ENCODE measurements at places on chromosomes 6 and 20.

GRCh38 chr20:38091441-38092216 is 58.1 kb downstream of the RPRD1B start:
- DNase-seq = no peak

DNA sequence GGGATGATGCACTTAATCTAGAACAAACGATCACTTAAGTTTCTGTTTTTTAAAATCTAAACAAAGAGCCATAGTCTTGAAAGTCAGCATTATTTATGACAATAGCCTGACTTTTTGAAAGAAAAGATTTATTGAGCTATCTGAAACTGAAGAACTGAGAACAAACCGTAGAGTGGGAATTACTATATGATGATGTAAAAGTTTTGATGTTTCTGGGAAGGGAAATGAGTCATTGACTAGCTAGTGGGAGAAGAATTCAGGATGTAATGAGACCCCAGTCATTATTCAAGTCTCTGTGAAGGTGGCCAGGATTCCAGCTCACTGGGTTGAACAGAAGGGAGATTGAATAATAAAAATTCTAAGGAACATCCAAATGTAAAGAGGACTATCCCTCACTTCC is 83.4 kb upstream of the FABP7 start:
- no peak for DNase-seq

DNA sequence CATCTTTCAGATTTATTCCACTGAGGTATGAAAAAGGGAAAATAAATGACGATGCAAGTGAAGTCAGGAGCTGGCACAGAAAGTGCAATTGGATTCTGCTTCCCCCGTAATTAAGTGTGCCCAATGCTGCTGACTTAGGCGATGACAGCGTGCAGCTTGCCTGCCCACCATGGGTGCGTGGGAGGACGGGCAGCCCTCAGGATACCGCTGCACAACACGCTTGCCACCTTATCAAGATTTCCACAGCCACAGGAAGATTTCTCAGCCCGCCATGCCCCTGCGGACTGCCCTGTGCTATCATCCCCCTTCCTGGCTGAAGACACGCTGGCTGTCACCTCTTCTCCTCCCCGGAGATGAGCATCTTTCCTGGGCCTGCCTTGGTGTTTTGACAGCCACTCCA is 103.3 kb upstream of the BACH2 start:
- no peak for DNase-seq

DNA sequence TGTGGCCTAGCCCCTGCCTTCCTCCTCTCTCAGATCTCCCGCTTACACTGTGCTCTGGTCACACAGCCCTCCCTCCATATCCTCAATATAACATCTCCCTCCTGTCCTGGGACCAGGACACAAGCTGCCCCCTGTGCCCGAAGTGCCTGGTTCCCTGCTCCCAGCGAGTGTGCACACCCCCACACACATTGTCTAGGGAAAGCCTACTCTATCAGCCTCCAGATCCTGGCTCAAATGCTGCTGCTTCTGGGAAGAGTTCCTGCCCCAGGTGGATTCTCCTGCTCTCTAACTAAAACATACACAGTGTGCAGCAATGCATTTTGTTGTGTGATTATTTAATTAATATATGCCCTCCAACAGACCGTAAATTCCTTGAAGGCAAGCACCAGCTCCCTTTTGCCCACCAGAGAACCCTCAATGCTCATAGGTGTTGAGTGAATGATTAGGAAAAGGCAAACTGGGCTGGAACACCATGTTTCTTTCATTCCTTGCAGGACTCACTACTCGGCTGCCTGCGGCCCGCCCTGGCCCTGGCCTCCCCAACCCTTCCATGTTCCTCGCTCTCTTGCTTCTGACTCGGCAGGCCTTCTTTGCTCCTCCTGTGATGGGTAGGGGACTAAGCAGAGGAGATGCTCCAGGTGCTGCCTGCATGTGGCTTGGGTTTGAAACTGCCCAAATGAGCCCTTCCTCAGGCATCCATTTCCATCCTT is 194.6 kb downstream of the ZDHHC14 start:
- no peak for DNase-seq
